ENCODE measurements at places on chromosomes 2 and 18.

- DNase-seq = peak; percentile 25
Measured at GRCh38 chr2:179410552-179411356, 146.1 kb upstream of the SESTD1 start.

DNA sequence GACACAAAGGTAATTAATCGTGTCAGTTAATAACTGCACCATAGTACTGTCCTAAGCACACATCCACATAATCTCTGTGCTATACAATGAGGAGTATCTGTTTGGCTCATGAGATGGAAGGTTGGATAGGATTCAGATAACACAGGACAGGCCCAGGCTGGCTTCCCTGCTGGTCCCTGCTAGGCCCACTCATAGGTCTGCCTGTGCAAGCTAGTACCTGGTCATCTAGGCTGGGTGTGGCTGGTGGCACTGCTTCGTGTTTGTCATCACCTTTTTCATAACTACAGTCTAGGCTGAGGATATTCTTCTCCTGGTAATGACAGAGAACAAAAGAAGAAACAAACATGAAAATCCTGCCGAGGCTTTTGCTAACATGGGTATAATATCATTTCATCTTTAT lies 392.8 kb downstream of the TRIB2 start:
- DNase-seq = no peak

- DNase-seq = no peak
Measured at GRCh38 chr2:100802066-100802465, 17.9 kb upstream of the NPAS2 start.

DNA sequence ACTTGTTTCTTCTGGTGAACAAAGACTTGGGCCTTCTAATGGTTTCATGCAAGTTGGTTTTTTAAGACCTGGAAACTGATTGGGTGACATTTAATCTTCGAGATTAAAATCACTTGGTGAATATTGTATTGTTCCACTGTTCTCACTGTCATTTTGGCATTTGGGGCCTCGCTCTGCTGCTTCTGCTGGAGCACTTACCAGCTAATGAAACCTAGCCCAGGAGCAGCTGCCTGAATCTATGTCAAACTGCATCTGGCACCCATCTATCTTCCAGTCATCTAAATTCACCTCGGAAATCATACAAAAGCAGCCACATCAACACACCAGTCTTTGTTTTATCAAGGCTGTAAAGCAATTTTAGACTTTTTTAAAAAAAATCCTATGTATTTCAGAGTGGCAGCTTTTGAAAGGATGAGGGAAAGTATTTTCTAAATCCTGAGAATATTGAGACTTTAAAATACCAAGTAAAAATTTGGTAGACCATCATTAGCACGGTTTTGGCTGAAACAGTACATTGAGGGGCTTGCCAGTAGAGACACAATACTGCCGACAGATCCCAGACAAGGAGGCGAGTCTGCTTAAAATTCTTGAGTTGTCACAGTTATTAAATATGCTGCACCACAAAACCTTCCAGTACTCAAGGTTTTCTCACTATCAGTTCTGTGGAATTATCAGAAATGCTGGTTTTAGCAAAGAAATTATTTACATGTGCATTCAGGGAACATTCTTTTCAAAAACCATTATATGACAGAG lies 26.1 kb upstream of the SERTAD2 start:
- DNase-seq = no peak

DNA sequence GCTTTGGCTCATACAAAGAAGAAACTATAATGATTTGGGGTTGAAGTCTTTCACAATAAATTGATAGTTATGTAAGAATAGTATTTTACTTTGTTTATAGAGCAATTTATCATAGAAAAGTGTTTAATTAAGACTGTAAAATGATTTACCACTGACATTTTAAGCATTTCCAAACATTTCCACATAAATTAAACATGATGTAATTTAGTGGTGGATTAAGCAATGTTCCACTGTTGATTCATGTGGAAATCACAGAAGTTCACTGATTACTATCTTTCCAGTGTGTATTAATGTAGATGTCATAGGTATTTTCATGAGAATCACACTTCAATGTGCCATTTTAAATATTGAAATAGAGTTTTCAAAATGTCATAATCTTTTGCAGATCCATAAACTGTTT lies 40.1 kb upstream of the GRB14 start:
- no peak for DNase-seq

GRCh38 chr2:231299267-231299666 lies 96.2 kb upstream of the B3GNT7 start:
- no peak for DNase-seq

DNA sequence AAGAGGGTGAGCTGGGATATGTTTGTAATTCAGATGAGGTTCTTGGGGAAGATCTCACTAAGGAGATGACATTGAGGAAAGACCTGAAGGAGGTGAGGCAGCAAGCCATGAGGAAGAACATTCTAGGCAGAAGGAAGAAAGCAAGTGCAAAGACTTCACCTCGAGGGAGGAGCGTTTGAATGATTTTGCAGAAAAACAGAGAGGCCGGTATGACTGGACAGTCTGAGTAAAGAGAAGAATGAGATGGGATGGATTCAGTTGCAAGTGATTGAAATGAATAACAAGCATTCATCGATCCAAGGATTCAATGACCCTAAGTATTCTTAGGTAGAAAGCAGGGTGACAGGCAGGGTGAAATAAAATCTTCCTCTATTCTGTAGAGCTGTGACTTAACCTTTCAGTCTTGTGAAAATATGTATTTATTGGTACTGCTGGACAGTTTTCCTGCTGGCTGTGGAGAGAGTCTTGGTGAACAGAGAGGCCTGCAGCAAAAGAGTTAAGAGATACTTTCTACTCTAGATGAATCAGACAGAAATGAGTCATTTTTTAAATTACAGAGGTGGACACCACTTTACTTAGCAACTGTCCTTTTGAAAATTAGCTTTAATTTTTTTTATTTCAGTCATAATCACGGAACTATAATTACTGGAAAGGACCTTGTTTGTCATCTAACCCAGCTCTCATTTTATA lies 278.4 kb downstream of the LRRTM1 start:
- DNase-seq = no peak

GRCh38 chr2:164896226-164896625 lies 54.6 kb upstream of the COBLL1 start:
- DNase-seq = no peak

DNA sequence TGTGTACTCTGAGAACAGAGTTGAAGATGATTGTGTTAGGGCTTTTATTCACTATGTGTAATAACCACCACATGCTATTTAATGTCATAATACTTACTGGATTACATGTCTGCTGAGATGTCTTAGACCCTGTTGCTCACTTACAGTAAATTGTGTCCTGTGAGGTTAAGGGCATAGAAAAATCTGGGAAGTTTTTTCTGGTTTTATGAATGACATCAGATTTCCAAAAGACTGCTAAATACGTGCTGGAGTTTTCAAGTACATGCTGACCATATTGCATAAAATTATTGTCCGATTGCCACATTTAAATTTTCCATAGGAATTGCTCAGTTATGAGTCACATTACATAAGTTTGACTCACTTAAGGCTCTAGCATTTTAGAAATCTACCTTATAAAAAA lies 96.7 kb upstream of the COL5A2 start:
- no peak for DNase-seq

- no peak for DNase-seq
Measured at GRCh38 chr2:71173096-71173495, 42.7 kb downstream of the MPHOSPH10 start.

DNA sequence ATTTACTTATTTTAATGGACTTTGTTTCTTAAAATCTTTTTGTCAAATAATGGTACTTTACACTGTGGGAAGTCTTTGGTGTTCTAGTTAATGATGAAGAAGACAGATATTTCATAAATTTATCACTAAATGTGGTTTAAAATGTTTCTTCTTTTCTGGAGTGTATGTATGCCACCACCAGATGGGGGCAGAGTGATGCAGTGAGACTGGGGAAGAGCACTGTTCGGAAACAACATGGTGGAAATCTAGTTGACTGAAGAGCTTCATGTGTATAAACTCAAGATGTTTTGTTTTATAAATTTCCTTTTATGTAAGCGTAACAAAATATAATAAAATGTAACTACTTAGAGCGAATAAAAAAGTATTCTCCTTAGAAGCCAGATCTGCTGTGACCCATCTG lies 195.1 kb downstream of the KCNE4 start:
- DNase-seq = no peak

GRCh38 chr2:11161747-11162146 lies 6.5 kb downstream of the SLC66A3 start:
- no peak for DNase-seq

- no peak for DNase-seq
Measured at GRCh38 chr2:104846786-104847585, 6.9 kb upstream of the POU3F3 start.

- no peak for DNase-seq
Measured at GRCh38 chr2:227310756-227311110, 14.3 kb upstream of the MFF start.

DNA sequence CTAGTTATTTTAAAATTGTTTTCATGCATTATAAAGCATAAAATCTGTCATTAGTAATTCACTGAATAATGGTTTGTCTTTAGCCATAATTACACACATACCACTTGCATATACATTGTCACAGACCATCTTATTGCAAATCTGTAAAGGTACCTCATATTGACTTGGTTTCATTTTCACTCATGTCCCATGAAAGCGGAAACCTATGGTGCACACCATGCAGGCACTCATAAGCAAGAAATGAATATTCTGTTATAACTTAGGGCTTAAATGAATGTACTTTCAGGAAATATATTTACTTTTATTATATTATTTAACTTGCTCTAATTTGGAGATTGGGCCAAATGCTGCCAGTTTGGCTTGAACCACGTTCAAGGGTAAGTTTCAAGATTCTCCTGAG lies 29.2 kb upstream of the STK17B start:
- no peak for DNase-seq

Data from activated T-cell treated with anti-CD3 and anti-CD28 coated beads, Interleukin-2, amount 50 U/mL, for 48 hours (primary cell).